ENCODE measurements at places on chromosomes 1 and 21.

GRCh38 chr1:29312469-29313461, 76.4 kb downstream of the PTPRU start:
- no peak for DNase-seq

DNA sequence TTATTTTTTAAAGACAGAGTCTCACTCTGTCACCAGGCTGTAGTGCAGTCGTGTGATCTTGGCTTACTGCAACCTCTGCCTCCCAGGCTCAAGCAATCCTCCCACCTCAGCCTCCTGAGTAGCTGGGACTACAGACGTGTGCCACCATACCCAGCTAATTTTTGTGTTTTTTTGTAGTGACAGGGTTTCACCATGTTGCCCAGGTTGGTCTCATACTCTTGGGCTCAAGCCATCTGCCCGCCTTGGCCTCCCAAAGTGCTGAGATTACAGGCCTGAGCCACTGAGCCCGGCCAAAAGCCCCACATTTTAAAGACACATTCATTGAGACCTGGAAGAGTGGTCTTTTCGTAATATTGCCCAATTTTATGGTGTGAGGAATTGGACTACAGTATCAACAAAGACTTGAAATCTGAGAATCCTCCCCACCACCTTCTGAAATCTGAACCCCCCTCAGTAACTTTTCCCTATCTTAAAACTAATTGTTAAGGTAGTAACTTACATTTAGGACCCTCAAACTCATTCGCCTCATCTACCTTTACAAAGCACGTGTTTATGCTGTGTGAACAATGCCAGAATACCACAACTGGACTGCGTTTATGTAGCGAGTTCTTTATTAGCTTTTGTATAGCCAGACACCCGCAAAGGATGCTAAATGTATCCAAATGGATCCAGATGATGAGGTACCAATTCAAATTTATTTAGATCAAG, 2.7 kb downstream of the ERRFI1 start:
- DNase-seq, result no peak

GRCh38 chr1:182845894-182846293, 6.7 kb downstream of the DHX9 start:
- no peak for DNase-seq

DNA sequence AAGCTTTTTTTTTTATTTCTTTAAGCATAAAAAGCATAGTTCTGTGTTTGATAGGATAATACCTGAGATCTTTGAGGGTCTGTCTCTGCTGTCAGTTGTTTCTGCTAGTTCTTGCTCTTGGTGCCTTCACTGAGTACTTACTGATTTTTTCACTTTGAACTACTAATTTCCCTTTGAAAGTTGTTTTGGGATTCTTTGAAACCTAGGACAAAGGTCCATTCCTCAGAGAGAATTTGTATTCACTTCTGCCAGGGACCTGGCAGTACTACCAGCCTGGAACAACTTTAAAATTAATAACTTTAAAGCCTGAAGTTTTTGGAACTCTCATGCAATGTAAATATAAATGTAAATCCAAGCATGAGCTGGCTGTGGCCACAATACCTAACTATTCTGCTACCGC, 190.1 kb downstream of the TM2D1 start:
- no peak for DNase-seq

DNA sequence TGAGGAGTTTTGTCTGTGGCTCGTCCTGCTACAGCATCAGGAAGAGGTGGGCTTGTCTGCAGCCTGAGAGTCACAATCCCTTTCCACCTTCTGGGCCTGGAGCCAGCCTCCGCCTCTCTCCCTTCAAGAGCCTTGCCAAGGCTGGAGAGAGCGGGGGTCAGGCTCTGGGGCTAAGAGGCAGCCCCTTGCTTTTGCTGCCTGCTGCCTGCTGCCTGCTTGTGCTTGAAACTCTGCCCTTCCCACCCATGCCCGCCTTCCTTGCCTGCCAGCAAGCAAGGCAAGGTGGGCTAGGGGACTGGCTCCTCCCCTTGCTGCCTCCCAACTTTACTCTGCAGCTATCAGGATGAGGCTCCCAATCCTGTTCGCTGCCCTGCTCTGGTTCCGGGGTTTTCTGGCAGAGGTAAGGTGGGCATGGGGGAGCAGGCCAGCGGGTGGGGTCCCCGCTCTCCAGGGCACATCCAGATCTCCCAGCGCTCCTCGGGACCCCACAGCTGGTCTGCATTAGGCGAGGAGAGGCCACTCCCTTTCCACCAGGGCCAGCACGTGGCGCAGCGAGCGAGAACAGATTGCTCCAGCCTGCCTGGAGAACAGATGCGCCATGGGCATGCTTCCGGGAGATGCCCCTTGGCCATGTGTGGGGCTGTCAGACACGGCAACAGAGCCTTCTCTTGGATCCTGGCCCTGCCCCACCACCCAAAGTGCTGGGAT, 7.5 kb upstream of the PTPN7 start:
- DNase-seq, result no peak

- no peak for DNase-seq
Observed at GRCh38 chr1:234188454-234188792, 184.8 kb upstream of the COA6 start.

- DNase-seq, result peak; percentile 85
Observed at GRCh38 chr21:36630485-36631206, 68.3 kb upstream of the SIM2 start.

DNA sequence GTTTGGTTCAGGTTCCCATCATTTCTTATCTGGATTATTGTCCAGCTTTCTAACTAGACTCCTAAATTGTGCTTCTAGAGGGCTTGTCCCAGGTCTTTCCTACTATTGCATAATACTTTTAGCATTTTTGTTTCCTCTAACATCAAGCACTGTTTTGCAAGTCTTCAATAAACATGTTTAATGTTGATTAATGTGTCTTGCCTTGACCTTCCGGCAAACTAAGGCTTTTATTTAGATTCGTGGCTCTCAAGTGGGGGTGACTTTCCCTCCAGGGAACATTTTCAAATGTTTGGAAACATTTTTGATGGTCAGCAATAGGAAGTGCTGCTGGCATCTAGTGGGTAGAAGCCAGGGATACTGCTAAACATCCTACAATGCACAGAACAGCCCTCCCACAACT, 90.7 kb downstream of the RPE65 start:
- no peak for DNase-seq

DNA sequence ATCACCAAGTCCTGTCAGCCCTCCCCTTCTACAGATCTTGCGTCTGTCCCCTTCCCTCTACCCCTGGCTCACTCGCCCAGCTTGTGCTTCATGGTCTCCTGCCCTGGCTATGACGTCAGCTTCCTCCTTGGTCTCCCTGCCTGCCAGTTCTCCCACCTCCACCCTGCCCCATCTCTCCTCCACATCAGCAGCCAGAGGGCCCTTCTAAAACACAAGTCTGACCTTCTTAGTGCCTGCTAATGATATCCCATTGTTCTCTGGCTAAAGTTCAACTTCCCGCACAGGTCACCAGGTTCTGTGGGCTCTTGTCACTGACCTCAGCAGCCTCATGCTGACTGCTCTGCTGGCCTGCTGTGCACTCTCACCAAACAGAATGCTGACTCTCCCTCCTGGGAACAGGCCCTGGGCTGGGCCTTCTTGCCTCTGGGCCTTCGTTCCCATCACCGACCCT, 24.7 kb upstream of the MYCL start:
- DNase-seq, result no peak

DNA sequence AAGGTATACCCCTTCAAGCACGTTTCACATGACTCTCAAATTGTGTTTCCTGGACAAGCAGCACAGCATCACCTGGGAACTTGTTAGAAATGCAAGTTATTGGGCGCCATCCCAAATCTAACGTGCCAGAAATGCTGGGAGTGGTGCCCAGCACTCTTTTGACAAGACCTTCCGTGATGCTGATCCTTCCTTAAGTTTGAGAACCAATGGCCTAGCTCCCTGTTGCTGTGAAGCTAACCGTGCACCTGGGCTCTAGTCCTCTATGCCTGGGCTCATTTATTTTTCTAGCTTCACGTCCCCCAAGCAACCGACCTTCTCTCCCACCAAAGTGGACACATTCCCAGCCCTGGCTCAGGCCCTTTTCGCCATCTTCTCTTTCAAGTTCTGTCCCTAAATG, 4.3 kb downstream of the BEST4 start:
- DNase-seq, result no peak

DNA sequence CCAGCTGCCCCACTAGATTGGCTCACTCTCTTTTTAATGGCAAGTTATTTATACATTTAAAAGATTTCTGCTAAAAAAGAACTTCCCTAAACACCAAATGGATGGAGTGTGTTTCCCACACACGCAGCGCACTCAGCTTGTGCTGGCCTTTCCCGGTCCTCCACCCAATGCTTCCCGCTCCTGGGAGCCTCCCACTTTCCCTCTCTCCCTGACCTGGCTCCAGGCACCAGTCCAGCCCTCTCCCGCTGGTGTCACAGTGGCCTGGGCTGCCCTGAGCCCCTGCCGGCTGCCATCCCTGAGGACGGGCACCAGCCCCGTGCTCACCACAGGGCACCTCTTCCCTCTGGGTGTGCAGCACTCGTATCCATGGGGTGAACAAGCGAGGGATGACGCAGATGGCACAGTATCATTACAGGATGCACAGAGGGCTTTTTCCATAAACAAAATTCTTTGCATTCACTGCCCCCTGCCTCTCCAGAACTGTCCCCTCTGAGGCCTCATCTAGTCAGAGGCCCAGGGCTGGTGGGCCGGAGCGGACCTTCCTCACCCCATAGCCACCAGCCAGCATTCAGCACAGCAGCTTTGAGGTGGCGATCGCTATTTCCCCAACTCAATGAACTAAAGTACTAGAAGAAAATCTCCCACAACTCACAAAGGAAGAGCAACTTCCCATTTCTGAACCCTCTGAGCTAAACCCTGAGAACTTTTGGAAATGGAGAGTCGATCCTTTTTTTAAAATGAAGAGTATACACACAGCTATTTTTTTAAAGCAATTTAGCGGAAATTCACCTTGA, 68.5 kb downstream of the SLC37A1 start:
- peak; percentile 44 for DNase-seq

- DNase-seq, result no peak
Observed at GRCh38 chr1:155740995-155741394, 52.1 kb downstream of the DAP3 start.

DNA sequence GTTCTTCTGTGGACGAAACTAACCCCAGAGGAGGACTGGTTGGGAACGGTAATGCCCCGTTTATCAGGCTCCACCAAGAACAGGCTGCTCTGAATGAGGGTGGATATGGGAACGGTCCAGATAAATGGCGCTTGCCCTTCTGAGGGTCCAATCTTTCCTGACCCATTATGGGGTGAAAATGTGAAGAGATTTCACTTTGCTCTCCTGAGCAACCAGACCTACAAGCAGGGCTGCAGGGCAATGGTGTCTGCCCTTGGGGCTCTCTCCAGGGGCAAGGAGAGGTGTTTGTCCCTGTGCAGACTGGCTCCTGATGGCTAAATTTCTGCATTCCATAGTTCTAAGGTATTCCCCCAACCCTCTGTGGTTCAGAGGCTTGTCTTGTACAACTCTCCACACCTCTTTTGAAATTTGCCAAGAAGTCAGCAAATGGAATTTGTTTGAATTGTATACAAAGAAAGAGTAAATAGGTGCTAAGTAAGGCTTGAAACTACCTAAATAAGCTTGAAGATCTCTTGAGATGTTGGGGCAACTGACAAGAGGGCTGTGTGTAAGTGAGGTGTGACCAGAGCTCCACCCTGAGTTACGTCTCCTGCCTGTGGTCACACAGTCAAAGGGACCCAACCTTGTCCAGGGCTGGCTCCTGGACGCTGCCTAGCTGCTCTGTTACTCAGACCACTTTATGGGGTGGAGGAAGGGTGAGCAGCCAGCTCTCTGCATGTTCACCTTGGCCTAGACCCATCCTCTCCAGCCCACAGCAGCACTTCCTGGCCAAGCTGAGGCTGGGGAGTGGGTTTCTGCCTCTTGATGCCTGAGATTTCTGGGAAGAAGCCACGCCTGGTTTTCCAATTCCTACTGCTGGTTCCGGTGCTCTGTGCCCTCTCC, 24.8 kb downstream of the SLC2A1 start:
- DNase-seq, result peak; percentile 54

DNA sequence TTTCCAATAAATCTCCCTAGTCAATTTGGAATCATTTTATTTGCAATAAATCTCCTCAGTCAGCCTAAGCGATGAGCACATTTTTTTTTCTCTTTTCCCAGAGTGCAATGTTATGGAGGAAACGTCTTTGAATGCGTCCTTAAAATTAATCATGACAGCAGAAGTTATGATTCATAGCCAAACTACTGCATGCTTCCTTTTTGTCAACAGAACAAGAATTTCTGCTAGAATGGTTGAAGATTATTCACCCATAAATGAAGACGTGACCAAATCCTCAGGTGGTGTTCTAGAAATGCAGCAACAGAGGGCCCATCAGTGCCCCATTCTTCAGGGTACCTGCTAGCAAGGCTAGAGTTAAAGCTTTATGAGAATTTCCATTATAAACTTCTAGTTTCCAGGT, 407.9 kb upstream of the PKN2 start:
- DNase-seq, result no peak

DNA sequence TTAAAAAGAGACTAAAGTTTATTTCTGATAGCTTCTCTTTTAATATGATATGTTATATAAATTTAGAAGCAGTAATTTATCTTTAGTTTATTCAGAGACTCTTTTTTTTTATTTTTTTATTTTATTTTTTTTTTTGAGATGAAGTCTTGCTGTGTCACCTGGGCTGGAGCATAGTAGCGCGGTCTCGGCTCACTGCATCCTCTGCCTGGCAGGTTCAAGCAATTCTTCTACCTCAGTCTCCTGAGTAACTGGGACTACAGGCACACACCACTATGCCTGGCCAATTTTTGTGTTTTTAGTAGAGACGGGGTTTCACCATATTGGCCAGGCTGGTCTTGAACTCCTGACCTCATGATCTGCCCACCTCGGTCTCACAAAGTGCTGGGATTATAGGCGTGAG, 89.6 kb downstream of the DISP1 start:
- no peak for DNase-seq

DNA sequence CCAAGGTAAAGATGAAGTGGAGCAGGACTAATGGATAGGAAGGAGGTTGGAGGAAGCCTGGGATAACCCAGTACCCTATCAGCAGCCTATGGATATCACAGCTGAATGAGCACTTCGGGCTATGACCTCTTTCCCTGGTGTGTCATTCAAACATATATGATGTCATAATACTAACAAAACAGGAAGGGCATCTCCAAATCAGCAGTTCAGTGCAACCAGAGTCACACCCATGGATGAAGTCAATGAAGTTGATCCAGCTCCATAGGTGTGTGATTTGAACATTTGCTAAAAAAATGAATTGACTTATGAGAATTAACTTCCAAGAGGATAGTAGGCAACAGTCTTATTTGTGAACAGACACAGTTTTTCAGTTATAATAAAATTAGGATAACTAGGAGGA, 1.7 kb upstream of the C1orf116 start:
- no peak for DNase-seq

GRCh38 chr1:181104790-181105133, 16.3 kb downstream of the IER5 start:
- peak; percentile 76 for DNase-seq

- DNase-seq, result no peak
Observed at GRCh38 chr1:8373581-8374241, 55.8 kb downstream of the SLC45A1 start.

- no peak for DNase-seq
Observed at GRCh38 chr1:76680651-76681050, 186.6 kb upstream of the ST6GALNAC5 start.

DNA sequence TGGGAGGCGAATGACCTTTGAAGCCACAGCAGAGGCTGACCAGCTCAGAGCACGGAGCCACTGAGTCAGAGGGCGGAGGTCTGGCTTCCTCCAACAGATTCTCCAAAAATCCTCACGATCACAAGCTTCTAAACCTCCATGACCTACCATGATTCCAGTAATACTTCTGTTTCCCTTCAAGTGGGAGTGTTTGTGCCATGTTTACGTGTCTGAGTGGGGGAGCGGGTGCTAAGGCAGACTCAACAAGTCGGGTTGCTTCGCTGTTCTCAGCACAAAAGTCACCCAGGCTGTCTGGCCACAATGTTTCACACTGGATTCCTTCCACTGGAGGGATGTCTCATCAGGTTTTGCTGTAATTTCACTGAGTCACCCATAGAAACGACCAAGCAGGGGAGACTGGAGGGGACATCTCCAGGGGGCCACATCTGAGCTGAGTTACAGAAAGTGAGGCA, 86.2 kb downstream of the SLC66A1 start:
- DNase-seq, result peak; percentile 67
